Inflammatory macrophage (primary cell): ENCODE measurements at places on chromosomes 1 and 21.

DNA sequence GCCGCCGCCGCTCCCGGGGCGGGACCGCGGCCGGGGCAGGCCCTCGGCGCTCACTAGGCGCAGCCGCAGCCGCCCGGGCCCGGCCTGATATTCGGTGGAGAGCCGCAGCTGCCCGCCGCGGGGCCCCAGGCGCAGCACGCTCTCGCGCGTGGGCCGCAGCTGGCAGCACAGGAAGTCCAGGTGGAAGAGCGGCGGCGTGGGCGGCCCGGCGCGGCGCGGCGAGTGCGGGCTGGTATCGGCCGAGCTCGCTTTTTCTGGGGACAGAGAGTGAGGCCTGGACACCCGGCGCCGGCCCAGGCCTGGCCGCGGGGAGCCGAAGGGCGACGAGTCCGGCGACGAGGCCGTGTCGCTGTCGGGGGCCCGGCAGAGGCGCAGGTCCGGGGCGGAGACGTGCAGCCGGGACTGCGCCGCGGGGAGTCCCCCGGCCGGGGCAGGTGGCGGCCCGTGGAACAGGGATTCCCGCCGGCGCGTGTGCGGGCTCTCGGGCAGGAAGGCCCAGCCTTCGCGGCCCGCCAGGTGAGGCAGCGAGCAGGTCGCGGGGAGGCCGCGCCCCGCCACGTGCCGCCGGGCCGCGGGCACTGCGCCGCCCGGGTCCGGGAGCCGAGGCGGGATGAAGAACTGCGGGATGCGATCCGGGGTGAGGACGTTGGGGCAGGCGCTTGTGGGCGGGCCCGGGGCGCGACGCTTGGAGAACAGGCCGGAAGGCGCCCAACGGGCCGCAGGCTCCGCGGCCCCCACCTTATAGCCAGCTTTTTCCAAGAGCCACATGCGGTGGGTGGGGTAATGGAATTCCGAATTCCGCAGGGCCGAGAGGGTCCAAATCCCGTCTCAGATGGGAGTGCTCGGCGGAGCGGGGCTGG lies 1.2 kb downstream of the C2CD4D start:
- DNase-seq = peak; percentile 33

DNA sequence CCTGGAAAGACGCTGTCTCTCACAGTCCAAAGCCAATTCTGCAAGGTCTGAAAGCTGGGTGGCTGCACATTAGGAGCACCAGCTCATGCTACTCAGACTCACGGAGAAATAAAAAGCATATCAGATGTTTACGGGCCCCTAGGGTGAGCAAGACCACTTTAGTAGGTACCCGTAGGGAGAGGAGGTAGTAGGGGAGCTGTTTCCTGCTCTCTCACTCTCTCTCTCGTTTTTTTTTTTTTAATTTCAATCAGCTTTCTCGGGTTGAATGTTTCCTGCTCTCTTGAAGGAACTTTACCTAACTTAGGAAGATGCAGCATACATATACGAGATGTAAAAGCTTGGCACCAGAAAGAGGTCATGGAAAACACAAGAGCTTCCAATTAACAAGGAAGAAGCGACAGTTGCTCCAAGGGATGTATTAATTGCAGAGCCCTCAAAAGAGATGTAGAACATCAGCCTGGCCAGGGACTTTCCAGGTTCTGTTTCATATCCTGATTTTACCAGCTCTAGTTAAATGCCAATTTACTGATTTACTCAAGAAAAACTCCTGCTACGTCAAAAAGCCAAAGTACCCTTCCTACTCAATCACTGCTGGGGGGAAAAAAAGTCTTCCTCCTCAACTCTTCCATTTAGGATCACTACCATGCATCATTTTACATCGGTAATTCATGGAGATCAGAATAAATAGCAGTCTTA lies 3.1 kb downstream of the LORICRIN start:
- peak; percentile 27 for DNase-seq

- no peak for DNase-seq
Observed at GRCh38 chr1:246527402-246528088, 20.5 kb upstream of the SMYD3 start.

DNA sequence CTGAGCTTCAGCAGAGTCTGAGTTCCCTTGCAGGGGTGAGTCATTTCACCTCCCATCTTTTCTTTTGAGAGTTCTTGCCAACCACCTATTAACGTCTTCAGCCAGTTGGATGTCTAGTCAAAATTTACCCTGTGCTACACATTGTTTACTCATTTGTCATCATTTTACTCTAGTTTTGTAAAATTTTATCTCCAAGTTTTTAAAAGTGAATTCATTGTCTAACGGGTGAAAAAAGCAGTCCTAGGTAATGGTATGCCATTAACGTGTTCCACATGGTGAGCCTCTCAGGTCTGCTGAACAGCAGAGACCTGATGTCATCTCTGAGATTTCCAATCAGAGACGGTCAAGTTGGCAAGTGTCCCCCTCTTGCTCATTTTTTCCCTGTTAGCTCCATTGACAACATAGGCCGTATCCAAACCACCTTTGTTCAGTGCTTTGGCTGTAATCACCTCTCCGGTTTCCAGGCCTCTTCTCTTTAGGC lies 85.4 kb downstream of the TBX15 start:
- DNase-seq = no peak

DNA sequence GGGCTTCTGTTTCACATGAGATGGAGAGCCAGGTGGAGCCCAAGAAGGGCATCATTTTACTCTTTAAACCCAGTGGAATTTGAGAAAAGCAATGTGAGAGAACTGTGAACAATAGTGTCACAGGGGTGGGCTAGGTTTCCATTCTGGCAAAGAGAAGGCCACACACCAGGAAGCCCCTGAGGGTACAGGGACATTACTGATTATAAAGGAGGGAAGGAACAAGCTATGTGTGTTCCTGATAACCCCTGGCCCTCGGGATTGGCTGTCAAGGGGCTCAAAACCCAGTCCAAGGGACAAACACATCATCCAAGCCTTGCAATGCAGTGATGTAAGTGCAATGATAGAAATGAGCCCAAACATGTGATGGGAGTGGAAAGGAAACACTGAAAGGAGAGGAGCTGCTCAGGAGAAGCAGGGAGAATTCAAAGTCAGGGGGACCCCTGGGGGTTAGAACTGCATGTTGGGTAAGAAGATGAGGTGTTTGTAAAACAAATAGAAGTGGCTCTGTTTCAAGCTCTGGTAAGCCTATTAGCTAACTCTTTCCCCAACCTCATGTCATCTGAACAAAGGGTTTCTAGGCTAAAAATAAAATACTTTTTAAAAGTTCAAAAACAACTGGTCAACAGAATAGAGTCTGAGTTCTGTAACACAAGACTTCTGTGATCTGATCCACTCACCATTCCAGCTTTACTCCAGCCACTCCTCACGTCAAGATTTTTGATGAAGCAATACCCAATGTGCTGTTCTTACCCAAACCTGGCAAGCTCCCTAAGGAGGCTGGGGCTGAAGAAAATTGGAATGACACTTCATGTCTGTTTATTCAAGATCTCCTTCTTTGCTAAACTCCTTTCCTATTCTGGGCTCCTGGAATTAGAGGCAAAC lies 51.1 kb upstream of the IL12RB2 start:
- DNase-seq = no peak
